ENCODE measurements at places on chromosomes 7 and 10.

GRCh38 chr7:149689291-149689721, 84.1 kb downstream of the ZNF467 start:
- DNase-seq, result no peak

GRCh38 chr7:130907439-130907838, 173.4 kb upstream of the KLF14 start:
- no peak for DNase-seq

DNA sequence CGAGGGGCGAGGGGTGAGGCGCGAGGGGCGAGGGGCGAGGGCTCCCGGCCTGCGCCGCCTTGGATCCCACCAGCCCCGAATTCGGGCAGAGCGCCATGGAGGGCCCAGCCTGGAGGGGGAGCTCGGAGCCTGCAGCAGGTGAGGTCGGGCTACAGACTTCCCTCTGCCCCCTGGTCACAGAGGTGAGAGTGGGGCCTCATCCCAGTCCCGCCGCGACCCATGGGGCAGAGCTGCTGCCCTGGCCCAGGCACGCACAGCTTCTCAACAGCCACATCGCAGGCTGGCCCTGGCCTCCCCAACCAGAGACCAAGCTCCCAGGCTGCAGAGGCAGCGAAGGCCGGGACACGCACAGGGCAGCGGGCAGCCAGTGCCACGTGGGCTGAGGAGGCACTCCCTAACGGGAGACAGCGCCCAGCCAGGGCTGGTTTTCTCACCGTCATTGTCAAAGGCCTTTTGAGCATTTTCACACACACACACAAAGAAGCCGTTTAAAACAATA, 191.8 kb downstream of the PTPRN2 start:
- DNase-seq, result no peak

GRCh38 chr7:92402920-92403759, 44.1 kb upstream of the GATAD1 start:
- no peak for DNase-seq

DNA sequence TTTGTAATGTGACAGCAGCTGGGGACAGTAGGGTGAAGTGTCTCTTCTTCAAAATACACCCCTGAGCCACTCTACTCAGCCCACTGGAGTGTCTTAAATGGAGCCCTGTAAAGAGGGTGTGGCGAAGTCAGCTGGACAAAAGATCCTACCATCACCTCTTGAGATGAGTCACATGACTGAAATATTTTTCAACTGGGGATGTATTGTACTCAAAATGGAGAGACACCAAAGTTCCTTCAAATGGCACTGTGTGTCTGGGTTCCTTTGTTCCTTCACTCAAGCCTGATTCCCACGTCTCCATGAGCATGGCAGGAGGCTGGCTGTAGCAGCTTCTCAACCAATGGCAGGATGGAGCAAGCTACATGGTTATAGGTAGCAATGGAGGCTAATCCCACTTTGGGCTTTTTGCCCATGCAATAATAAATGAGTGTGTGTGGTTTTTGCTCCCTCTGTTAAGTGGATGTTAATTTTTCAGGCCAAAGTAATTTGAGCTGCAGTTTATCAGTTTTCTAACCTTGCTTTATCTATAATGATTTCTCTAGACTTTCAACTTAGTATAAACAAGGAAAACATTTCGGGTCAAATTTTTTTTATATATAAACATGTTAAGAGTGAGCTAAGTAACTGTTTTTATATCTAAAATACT, 68.2 kb downstream of the CLEC2L start:
- no peak for DNase-seq

DNA sequence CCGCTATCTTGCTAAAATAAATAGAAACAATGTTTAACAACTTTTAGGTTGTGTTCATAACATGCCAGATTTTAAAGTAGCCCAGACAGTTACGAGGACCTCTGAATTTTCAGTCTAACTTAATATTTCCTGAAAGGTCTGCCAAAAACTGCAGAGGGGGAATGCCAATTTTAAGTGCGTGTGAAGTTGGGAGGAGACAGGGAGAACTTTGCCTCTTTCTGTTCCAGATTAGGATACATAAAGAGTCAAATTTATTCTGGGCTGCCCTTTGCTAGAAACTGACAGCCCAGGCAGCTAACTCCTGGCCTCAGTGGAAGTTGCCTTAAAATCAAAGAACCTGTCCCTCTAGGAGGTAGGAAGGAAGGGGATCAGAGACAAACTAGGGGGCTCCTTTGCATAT, 52.3 kb upstream of the PIP4K2A start:
- no peak for DNase-seq

DNA sequence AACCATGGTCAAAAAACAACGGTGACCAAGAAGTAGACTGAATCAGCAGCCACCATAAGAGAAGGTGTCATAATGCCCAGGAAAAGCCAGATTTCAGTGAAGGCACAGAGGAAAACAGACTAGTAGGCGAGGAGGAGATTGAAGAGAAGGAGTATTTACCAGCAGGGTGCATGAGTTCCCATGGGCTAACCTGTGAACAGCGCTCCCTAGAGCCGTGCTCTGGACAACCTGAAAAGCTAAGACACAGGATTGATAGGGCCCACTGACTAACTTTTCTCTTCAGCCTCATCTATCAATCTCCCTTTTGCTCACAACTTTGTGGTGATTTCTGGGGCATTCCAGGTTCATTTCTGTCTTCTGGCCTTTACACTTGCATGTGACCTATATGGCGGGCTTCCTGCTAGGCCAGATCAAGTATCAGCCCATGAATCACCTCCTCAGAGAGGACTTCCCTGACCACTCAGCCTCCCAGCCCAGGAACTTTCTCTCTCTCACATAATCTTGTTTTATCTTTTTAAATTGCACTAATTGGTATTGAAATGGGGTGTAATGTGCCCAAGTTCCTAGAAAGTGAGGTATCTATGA, 12.8 kb downstream of the ANKRD22 start:
- no peak for DNase-seq

- DNase-seq, result no peak
These were observed 5.1 kb upstream of the ITGB1 start for GRCh38 chr10:32963096-32963495.

GRCh38 chr7:76428149-76428823, 3.5 kb downstream of the ZP3 start:
- DNase-seq, result no peak

GRCh38 chr10:77899080-77899477, 27.5 kb downstream of the DLG5 start:
- DNase-seq, result no peak

- DNase-seq, result no peak
These were observed 816 bp upstream of the SDK1 start for GRCh38 chr7:3300221-3300650.

DNA sequence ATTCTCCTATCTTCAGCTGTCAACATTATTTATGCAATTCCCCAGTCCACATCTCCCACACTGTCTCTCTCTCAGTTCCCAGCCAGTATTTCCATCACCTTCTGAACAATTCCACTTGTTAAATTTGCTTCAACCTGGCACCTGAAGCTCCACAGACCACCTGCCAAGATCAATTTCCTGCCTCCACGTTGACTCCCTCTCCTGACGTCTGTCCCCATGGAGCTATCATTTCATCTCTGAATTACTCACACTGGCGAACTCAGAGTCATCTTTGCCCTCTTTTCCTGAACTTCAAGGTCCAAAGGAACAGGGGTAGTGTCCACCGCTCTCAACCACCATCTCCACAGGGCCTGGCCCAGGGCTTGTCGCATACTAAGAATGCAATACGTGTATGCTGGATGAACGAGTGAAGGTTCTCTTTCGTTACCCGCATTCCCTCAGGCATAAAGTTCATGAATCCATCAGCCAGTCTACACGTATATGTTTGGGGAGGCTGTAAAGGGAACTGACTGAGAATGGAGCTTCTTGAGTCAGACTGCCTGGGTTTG, 183.3 kb downstream of the JCAD start:
- DNase-seq, result no peak

- no peak for DNase-seq
These were observed 8.4 kb upstream of the LYZL2 start for GRCh38 chr10:30637881-30638467.

DNA sequence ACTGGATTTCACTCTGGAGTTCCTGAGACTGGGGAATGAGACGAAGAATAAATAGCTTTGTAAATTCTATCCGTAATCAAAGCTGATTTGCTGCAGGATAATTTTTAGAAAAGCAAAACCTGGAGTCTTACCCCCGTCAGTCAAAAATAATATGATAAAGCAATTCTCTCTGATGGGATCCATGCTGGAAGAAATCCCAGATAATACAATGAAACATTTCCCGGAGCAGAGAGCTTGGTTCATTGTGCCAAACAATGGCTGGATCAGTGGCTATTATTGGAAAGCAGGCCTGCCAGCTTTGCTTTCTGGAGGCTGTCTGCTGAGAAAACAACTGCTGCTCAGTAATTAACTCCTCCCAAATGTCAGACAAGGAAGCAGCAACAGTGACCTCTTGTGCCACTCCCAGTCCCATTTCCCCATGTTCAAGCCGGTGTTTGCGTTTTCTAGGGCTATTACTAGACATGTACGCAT, 609.4 kb upstream of the PCDH15 start:
- DNase-seq, result no peak

GRCh38 chr7:108525327-108525984, 479 bp downstream of the PNPLA8 start:
- no peak for DNase-seq

DNA sequence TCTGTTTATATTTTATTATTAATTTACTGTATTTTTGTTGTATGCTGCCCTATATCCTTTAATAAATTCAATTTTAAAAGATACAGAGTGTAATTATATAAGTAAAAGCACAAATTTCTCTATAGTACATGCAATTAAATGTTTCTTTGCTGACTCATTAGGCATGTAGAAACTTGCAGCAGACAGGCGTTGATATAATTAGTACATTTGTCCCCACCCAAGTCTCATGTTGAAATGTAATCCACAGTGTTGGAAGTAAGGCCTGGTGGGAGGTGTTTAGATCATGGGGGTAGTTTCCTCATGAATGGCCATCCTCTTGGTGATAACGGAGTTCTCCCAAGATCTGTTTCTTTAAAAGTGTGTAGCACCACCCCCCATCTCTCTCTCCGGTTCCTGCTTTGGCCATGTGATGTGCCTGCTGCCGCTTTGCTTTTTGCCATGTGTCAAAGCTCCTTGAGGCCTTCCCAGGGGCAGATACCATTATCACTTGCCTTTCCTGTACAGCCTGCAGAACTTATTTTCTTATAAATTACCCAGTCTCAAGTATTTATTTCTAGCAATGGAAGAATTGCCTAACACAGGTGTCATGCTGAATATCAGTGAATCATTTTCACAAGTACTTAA, 63.7 kb downstream of the TSPAN12 start:
- no peak for DNase-seq

- no peak for DNase-seq
These were observed 5.4 kb upstream of the UBE3C start for GRCh38 chr7:157133304-157133703.

GRCh38 chr7:25862261-25863004, 289.6 kb upstream of the NFE2L3 start:
- peak; percentile 26 for DNase-seq

GRCh38 chr10:60429084-60429849, 39.6 kb upstream of the ANK3 start:
- DNase-seq, result no peak

DNA sequence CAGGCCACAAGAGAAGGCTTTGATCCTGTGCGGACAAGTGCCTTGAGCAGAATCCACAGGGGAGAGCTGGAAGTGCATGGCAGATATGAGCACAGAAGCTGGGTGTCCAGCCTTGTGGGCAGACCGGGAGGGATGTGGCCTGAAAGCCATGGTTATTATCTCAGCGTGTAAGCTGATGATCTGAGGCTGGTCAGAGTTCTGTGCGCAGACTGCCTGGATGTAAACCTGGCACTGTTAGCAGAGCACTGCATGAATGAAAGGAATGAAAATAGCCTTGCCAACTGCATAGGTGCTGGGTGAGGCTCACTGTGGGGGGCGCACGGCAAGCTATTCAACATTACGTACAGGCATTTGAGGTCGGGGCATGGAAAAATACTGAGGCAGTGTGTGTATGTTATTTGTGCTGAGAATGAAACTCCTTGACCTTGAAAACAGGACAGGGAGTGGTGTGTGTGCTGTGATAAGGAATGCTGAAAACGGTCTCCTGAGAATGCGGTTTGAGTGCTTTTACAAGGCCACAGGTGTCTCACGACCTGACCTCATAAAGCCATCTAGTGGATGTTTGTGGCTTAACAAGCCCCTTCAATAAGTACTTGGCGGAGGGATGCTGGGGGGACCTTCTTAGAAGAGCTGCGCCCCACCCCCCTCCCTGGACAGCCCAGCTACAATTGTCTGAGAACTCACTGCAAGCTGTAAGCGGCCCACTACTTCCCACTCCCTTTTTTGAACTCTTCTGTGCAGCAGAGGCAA, 18.7 kb downstream of the AKR1C1 start:
- DNase-seq, result no peak

GRCh38 chr7:47493976-47494911, 87.7 kb downstream of the TNS3 start:
- DNase-seq, result no peak

GRCh38 chr10:77756319-77757232, 119.0 kb upstream of the KCNMA1 start:
- no peak for DNase-seq

GRCh38 chr10:18205098-18205834, 65.0 kb downstream of the CACNB2 start:
- no peak for DNase-seq

DNA sequence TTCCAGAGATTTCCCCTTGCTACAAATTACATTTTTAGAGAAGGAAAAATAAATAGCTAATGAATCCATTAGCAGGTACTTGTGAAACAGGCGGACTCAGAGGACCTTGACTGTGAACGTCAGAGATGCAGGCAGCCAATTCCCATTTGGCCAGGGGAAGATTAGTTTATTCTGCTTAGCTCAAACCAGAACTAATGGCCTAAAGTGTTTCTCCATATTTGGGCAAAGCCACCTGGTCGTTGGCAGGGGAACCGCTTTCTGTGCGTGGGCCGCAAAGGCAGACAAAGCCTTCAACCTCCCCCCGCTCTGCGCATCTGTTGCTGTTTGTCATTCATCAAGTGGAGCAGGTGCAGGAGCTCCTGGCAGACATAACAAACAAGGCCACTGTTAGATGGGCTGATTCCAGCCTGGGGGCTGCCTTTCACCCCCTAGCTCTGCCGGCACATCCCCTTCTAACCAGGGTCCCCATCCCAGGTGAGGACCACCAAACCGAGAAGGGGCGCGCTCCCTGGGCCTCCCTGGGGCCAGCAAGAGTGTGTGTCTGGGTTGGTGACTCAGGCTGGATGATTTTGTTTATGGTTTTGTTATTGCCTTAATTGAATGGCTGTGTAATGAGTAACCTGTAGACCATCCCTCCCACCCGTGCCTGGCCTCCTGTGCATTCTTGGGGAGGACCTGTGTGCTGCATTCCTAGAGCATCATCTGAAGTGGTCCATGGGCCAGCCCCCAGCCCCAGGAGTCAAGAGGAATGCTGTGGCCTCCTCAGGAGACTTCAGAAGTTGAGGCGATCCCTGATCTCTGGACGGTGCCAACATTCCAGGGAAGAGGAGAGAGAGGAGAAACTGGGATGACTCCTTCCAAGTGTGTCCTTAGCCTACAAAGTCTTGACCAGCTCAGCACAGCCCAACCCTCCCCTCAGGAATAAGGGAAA, 14.5 kb upstream of the CPA1 start:
- no peak for DNase-seq

- DNase-seq, result no peak
These were observed 26.5 kb downstream of the VPS50 start for GRCh38 chr7:93258661-93259060.

- DNase-seq, result no peak
These were observed 66.9 kb downstream of the SEMA3D start for GRCh38 chr7:85119934-85120333.

- no peak for DNase-seq
These were observed 28.4 kb downstream of the PCDH15 start for GRCh38 chr10:54772468-54773122.

GRCh38 chr10:8502573-8502972, 448.1 kb downstream of the GATA3 start:
- no peak for DNase-seq

Data from activated CD4-positive, alpha-beta T cell treated with anti-CD3 and anti-CD28 coated beads for 1 hour (primary cell).